ENCODE measurements at places on chromosomes 11 and 22. TPM values are rescaled to one million over a fixed set of nuclear protein-coding genes. Genes with fewer than 3 reads are reported as not detected.

GRCh38 chr11:126583101-126583500 lies 227.6 kb downstream of the ST3GAL4 start:
- no peak for DNase-seq

GRCh38 chr11:20110908-20111669 lies 49.2 kb downstream of the DBX1 start:
- peak; percentile 90 for DNase-seq

DNA sequence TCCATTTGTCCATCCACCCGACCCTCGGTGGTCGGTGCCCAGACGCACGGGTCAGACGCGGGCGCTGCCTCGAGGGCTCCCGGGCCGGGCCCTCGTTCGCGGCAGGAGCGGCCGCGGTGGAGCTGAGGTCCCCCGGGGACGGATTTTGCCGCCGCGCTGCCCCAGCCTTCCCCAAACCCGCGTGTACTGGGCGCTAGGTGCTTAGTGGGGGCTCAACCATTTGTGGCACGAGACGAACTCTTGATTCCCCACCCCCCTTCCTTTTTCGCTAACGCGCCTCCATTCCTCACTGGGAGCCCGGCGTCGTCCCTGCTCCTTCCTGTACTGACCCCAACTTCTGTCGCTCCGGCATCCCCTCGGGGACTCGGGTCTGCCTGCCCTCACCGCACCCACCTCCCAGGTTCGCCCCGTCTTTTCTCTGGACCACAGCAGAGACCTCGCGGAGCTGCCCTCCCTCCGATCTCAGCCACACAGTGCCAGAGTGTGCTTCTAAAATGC lies 789 bp upstream of the CBX7 start:
- no peak for DNase-seq

DNA sequence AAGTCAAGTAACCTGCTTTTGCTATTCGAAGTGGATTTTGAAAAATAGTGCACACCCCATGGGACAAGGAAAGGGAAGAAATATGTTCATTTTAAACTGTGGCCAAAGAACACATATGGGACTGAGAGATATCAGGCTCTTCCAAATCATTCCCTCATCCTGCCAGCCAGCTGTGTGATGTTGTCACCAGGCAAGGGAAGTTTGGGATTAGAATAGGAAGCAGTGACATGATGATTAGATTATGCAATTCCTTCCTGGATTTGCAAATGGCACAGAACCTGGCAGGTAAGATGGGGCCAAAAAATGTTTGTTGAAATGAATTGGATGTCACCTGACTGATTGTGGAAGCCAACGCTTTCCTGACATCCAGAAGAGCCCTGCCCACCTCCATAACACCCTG lies 4.9 kb upstream of the SCN3B start:
- no peak for DNase-seq

DNA sequence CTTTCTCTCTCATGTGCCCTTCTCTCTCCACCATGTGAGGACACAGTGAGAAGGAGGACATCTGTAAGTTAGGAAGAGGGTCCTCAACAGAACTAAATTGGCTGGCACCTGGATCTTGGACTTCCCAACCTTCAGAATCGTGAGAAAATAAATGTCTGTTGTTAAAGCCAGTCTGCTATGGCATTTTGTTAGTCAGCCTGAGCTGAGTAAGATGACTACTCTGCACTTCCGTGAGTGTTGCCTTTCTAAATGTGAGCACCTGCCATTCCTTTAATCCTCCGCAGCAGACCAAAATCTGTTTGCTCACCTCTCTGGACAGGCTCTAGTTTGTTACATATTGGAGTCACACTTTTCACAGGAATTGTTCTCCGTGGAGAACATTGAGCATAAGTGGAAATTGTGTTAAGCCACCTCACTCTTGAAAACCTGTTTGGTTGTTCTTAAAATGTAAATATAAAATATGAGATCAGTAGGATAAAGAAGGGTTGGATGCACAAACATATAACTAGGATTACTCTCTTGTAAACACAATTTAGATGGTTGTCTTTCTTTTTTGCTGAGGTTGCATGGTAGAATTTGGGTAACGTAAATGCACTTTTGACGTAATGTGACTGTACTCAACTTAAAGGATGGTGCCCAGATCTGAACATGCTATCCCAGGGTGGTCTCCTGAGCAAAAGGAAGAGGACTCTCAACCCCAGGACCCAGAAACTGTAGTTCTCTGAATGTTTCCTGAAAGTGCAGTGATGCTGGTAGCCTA lies 65.9 kb downstream of the SNX19 start:
- DNase-seq, result peak; percentile 55

DNA sequence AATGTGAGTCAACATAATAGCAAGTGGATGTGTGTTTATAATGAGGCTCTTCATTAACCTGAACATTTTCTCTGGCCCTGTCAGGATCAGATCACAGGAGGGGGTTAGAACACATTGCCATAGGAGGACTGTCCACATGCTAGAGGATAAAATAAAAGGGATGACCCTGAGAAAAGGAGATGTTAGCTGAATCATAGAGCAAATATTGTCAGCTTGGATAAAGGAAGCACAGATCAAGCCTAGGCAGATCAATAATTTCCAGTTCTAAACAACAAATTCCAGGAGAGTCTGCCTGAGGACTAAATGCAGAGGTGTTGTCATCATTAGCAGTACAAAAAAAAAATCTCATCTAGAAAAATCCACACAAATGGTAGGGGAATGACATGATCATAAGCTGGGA lies 337.9 kb downstream of the LRRC4C start:
- no peak for DNase-seq

Gene MS4A8
- total RNA-seq, result not detected

Gene OR2AG1
- not detected for total RNA-seq

DNA sequence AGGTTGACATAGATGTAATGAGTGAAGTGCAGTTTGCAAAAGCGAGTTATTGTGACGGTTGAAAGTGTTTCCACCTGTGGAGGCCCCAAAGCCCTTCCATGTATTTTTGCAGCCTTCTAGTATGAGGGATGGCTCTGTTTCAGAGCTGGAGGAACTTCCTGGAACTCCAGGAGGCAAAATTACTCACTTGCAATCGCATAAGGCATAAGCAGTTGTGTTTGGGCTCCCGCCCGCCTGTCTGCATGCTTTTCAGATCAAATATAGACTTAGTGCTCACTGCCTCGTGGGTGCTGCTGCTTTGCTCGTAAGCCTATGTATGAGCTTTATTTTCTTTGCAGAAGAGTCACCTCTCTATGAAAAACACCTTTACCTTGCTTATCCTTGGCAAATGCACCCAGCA lies 146.8 kb upstream of the LARGE1 start:
- DNase-seq, result no peak

Gene CHST1
- not detected for total RNA-seq

DNA sequence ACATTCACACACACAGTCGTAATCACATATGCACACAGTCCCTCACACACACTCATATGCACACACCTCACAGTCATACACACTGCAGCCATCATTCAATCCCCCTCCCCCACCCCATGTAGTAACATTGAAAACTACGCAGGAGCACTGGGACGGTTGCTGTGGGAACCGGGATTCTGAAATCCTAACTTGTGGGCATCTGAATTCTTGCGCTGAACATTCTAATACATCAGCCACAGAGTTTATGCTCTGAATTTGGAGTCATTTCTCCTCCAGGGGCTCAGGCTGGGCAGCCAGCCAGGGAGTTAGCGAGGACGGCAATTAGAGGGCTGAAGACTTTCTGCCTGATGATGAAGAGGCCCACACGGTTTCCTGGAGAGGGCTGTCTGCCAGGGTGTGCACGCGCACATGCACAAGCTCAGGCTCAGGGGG lies 32.7 kb downstream of the CD6 start:
- no peak for DNase-seq

DNA sequence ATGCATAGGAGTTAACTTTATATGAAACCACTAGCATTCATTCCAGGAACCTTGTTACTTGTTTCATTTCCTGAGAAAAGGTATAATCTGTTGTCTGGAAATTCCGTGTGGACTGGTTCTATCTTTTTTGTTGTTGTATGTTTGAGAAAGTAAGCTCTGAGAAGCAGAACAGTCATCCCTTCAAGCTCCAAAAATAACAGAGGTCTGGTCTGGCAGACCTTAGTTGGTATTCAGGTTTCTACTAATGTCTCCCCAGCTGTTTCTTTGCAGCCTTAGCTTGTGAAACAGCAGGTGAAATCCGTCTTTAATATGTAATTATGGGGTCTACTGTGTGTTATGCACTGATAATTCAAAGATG lies 2.4 kb downstream of the RNF121 start:
- DNase-seq, result no peak

Gene MMP13
- total RNA-seq, result 2.4 TPM

DNA sequence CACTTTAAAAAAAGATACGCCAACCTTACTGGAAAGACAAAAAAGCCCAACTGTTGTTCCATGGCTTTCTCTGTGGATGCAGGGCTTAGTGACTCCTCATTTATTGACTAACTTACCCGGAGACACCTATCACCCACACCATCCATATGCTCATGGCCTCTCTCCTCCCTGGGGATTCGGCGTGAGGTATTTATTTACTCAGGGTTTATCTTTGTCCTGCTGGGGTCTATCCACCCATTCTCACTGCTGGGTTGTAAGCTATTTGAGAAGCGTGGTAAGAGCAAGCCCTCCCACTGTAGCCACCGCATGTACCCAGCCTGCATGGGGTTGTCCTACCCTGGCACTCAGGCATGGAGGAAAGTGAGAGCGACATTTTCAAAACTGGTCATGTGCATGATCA lies 93.6 kb downstream of the NELL1 start:
- DNase-seq, result no peak

DNA sequence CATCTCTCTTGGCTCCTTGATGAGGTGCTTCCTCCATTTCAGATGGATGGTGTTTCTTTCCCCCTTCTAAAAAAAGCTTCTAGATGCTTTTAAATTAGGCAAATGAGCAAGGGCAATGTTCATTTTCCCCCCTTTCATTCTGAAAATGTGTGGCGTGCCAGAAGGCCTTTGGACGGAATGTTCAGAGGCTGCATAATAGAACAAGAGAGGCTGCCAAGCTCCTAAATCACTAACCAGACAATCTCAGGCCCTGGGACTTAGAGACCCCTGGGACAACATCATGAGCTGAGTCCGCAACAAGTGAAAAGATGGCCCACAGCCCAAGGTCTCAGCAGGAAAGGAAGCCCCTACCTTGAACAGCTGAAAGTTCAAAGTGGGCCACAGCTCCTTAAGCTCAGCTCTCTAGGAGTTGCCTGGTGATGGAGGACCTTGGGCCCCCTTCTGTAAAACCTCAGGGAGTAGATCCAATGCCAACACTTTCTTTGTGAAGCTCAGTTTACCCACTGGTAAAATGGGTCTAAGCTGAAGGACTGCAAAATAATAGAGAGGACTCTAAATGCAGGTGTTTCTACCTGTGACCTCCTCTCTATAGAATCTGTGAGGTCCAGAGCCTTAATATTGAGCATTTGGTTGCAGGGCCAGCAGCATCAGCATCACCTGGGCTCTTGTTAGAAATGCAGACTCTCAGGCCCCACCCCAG lies 144.0 kb downstream of the FBXO7 start:
- DNase-seq, result no peak

DNA sequence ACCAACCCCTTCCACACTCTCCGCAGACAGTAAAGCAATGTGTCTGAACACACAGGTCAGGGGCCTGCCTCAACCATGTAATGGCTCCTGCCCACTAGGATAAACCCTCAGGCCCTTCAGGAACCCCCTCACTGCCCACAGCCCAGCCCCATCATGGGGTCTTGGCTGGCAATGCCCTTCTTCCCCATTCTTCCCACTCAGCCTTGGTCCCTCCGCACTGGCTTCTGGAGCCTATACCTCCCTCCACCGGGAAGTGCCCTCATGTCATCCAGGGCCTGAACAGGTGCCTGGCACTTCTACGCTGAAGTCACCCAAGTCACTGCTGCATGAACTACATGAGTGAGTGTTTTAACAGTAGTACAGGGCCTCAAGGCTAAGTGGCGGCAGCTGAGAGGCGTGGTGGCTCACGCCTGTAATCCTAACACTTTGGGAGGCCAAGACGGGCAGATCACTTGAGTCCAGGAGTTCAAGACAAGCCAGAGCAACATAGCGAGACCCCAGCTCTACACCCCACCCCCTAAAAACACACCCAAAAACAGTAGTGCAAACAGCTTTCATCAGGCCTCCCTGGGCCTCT lies 74.8 kb upstream of the PITPNB start:
- DNase-seq, result no peak

Gene PHOX2A
- total RNA-seq, result not detected

Gene VPREB3
- total RNA-seq, result not detected

DNA sequence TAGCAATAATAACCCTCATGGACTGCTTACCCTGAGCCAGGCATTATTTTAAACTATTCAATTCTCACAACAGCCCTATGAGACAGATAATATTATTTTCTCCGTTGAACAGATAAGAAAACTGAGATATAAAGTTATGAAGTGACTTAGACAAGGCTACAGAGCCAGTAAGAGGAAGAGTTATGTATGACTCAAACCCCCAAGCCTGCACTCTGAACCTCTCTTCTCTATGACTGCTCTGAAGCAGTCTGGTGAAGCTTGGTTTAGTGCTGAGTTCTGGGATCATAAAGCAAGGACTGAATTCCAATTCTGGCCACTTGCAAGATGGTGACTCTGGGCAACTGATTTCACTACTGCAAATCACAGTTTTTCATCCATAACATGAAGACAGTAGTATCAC lies 34.5 kb downstream of the TNKS1BP1 start:
- peak; percentile 29 for DNase-seq

GRCh38 chr22:33984656-33985285 lies 64.5 kb upstream of the LARGE1 start:
- DNase-seq, result no peak

- DNase-seq, result no peak
Observed at GRCh38 chr11:128239306-128239705, 348.1 kb downstream of the ETS1 start.

DNA sequence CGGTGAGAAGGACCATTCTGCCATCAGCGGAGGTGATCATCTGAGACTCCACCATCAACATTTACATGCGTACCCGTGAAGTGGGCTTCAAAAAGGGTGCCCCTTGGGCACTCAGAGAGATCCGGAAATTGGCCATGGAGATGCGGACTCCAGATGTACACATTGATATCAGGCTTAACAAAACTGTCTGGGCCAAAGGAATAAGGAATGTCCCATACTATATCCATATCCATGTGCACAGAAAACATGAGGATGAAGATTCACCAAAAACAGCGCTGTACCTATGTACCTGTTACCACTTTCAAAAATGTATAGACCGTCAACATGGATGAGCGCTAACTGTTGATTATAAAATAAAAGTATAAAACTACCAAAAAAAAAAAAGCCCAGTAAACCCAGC lies 10.8 kb downstream of the HSPA8 start:
- DNase-seq, result no peak

DNA sequence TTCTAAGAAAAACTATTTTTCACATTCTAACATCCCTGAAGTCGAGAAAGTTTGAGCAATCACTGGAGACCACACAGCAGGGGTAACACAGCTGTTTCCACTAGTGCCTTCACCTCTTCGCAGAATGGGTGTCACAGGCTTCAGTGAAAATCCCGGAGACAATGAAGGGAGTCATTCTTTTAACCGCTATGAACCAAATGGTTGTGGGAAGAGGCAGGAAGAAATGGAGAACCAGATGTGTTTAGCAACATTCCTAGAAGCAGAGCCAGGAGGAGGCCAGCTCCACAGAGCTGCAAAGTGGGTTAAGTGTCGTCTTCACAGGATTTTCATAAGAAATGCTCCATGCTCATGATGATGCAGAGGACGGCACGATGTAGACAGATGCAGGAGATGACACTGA lies 221.1 kb downstream of the LARGE1 start:
- DNase-seq, result no peak
